NCI-H146 (cell line): ENCODE measurements at places on chromosomes 5 and 9.

DNA sequence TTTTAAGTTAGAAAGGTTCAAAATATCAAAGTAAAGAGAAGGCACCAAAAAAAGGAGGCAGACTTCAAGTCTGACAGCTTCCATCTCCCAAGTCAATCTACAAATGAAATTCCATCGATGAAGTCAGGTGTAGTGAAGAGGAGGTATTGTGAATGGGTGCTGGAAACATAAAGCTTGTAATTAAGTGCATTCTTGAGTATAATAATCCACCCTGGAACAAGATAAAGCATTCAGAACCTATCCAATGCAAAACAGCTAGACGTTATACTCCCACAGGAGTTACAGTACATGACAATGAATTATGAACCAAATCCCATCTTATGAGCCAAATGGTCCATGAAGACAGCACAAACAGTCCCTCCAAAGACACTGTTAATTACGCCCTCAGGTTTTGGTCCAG, 22.3 kb downstream of the BNC2 start:
- no peak for DNase-seq

- DNase-seq = no peak
Measured at GRCh38 chr5:2909035-2909434, 157.6 kb upstream of the IRX2 start.

DNA sequence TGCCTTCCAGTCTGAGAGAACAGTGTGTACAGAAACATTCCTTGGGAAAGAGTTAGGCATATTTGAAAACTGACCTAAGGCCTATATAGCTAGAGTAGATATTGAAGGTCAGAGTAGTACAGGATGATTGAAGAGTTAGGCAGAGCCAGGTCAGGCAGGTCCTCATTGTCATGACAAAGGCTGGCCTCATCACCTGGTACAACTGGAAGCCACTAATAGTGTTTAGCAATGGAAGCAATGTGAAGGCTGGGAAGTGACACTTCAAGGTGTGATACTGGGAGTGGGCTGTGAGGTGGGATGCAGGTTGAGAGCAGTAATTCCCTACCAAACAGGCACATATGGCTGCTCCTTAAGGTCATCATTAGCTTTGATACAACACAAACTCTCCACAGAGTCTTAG, 123.6 kb upstream of the CCNH start:
- DNase-seq = no peak

- no peak for DNase-seq
Measured at GRCh38 chr5:172078726-172079345, 72.4 kb upstream of the FBXW11 start.

DNA sequence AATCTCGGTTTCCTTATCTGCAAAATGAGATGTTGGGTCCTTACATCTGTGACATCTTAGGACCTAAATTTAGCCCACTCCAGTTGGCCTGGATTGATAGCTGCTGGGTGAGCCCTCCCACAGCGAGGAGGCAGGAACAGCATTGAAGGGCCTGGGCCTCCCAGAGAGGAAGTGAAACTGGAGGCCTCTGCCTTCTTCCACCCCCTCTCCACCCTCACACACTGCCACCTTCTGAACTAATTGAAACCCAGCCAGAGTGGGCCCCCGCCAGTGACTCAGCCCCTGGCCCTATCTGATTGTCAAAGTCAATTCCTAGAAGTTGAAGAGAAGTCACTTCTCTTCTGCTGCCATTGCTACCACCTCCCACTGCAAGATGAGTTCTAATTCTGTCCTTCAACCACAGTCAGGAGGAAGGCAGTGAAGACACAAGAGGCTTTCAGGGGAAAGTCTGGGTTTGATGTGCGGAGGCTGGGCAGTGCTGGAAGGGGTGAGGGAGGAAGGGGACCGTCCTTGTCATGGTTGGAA, 55.2 kb upstream of the NEK6 start:
- DNase-seq = no peak

- no peak for DNase-seq
Measured at GRCh38 chr9:21160178-21160577, 6.3 kb downstream of the IFNA21 start.

- DNase-seq = no peak
Measured at GRCh38 chr5:99945478-99946442, 589.4 kb upstream of the FAM174A start.

DNA sequence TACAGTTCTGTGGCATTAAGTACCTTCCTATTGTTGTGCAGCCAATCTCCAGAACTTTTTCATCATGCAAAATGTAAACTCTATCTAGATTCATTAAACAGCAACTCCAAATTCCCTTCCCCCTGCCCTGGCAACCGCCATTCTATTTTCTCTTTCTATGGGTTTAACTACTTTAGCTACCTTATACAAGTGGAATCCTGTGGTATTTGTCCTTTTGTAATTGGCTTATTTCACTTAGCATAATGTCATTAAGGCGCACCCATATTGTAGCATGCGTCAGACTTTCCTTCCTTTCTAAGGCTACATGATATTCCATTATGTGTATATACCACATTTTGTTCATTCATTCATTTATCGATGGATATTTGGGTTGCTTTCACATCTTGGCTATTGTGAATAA, 142.4 kb downstream of the CAAP1 start:
- DNase-seq = no peak

DNA sequence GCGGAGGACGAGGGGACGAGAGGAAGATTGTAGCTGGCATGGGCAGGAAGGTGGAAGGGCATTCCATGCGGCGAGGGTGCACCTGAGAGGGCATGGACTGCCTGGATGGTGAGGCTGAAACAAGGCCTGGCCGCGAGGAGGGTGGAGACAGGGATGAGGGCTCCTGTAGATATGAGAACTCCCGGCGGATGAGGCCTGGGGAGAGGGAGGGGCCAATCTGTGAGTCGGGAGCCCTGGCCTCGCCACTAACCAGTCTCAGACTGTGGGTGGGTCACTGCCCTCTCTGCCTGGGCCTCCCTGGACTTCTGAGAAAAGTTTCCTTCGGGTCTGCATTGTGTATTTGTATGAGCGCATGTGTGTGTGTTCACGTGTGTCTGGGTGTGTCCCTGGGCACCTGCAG, 55.4 kb downstream of the LMX1B start:
- DNase-seq = no peak

DNA sequence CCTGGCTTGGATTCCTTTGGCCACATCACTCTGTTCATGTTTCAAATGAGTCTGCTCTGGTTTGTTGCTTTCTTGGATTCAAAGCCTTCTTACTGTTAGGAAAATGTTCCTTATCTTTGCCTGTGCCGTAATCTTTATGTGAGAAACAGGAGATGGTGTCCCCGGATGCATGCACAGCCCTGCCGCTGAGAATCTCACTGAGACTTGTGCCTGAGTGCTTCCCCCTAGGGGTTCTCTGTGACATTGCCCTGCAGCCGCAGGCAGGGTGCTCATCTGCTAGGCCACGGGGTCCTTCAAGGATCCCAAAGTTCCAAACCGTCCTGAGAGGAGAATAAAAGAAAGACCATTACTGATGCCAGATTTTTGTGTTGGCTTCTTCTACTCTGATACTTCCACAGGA, 81.4 kb upstream of the ANKRD55 start:
- peak; percentile 14 for DNase-seq

- no peak for DNase-seq
Measured at GRCh38 chr5:132492386-132493125, 2.0 kb upstream of the IRF1 start.

DNA sequence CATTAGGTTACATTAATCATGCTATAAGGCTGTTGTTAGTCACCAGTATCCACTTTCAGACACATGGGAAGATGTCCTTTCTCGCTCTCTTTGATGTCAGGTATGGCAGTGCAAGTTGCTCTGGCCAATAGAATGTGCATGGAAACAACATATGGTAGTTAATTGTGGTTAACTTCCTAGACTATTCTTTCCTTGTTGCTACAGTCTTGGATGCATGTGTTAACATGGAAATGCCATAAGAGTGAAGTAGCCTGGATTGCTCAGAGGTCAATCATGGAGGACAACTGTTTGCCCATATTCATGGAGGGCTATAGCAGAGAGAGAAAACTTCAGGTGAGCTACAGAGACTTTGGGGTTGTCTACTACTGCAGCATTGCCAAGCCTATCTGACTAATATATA, 245.8 kb upstream of the GAS1 start:
- no peak for DNase-seq

GRCh38 chr5:95959888-95960666, 1.6 kb downstream of the ELL2 start:
- peak; percentile 8 for DNase-seq

DNA sequence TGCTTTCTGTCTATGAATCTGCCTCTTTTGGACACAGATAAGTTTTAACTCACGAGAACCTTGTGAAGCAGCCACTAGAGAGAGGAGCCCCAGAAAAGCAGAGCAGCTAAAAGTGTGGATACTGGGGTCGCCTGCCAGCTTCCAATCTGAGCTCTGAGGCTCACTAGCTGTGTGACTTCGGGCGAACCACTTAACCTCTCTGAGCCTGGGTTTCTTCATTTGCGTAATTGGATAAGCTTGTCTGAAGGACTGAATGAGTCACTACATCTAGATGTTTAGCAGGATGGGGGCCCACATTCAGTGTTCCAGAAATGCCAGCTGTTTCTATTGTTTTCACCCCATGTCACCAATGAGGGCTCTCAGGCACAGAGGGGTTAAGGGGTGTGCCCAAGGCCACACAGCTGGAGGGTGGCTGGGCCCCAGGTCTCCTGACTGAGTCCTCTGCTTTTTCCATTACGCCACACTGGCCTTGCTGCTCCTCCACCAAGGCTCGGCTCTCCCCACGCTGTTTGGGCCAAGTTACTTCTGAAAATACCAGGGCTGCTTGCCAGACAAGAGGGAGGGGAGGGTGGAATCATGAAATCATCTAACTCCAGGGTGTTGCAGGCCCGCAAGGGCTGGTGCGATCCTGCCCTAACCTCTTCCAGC, 36.2 kb downstream of the SH3PXD2B start:
- no peak for DNase-seq

- DNase-seq = no peak
Measured at GRCh38 chr9:111076519-111076918, 38.2 kb upstream of the LPAR1 start.

DNA sequence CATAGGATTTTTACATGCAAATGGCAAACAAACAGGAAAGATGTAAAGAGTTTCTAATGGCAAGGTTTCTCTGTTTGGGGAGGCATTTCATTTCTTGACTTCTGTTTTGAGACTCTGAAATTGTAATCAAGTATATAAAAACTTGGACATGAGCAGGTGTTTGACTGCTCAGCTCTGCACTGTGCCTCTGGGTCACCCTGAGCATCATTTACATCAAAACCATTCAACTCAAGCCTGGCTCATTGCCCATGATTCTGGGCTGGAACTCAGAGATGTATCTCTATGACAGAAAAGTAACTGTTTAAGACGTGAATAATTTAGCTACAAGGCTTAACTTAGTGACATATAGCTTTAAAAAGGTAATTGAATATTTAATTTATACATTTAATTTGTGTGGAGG, 1402.4 kb upstream of the NUDT12 start:
- DNase-seq = peak; percentile 3

DNA sequence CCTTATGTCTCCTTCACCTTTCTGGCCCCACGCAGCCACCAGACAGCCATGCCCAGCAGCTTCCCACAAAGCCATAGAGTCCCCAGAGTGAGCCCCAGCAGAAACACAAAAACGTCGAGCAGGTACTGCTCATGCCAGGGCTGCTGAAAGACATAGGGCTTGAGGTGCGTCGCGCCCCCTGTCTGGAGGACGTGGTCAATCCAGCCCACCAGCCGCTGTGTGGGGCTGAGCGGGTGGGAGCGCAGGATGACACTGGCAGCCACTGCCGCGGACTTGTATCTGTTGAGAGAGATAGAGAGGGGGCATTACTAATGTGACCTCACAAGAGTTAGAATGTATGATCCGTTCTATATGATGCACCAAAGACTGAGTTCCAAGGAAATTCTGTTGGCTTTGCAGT, 31.0 kb downstream of the UGT3A2 start:
- DNase-seq = no peak

GRCh38 chr9:114484854-114485443, 20.3 kb downstream of the WHRN start:
- DNase-seq = no peak

- DNase-seq = peak; percentile 89
Measured at GRCh38 chr5:141040093-141040770, 10.9 kb upstream of the PCDHB1 start.

GRCh38 chr5:125717209-125717608, 706.0 kb upstream of the GRAMD2B start:
- DNase-seq = no peak

DNA sequence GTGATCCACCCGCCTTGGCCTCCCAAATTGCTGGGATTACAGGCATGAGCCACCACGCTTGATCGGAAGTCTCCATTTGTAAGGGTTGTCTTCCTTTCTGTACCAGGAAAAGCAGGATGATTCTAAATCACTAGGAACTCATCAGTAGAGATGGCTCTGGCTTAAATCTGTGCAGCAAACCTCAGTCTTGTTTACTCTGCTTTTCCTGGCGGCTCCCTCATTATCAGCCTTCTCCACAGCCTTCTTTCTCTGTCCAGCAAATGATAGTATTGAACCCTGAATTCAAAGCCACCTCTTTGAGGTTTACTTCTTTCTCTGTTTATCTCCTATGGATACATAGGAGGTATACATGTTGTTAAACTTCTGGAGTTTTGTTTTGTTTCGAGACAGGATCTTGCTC, 43.0 kb upstream of the GNE start:
- no peak for DNase-seq

- no peak for DNase-seq
Measured at GRCh38 chr5:120690621-120691407, 226.7 kb downstream of the PRR16 start.

- DNase-seq = no peak
Measured at GRCh38 chr5:131671409-131671808, 36.4 kb upstream of the RAPGEF6 start.

GRCh38 chr5:154157483-154158378, 32.8 kb upstream of the GALNT10 start:
- DNase-seq = no peak

DNA sequence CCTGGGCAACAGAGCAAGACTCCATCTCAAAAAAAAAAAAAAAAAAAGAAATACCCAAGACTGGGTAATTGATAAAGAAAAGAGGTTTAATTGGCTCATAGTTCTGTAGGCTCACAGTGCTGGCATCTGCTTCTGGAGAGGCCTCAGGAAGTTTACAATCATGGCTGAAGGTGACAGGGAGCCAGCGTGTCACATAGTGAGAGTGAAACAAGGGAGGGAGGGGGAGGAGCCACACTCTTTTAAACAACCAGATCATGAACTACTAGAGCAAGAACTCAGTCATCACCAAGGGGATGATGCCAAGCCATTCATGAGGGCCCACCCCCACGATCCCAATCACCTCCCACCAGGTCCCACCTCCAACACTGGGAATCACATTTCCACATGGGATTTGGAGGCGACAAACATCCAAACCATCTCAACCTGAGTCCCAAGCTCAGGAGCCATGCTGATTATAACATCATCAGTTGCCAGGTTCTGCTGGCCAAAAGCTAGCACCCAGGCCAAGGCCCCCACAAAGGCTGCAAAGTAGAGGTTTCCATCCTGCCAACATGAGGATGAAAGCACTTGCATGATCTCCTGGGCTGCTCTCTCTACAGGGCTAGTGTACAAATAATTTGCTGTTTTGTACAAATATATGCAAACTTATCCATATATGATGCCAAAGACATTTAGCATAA, 15.3 kb downstream of the DENND1A start:
- DNase-seq = no peak

- no peak for DNase-seq
Measured at GRCh38 chr9:19371942-19372341, 8.1 kb downstream of the RPS6 start.
